Brain microvascular endothelial cell (primary cell): ENCODE measurements at places on chromosomes 4 and X.

GRCh38 chrX:46704767-46705386 lies 54.0 kb downstream of the SLC9A7 start:
- peak; percentile 24 for DNase-seq

- peak; percentile 68 for DNase-seq
Observed at GRCh38 chr4:112348488-112349158, 51.5 kb downstream of the ALPK1 start.

- DNase-seq: no peak
Observed at GRCh38 chrX:149124526-149125108, 380.5 kb downstream of the IDS start.

GRCh38 chrX:134572816-134573682 lies 85.2 kb downstream of the PLAC1 start:
- DNase-seq: no peak

- DNase-seq: no peak
Observed at GRCh38 chrX:17741123-17741511, 3.8 kb downstream of the SCML1 start.

- DNase-seq: no peak
Observed at GRCh38 chr4:3338321-3338838, 45.6 kb downstream of the RGS12 start.

GRCh38 chrX:68794461-68794860 lies 34.4 kb upstream of the EFNB1 start:
- no peak for DNase-seq

DNA sequence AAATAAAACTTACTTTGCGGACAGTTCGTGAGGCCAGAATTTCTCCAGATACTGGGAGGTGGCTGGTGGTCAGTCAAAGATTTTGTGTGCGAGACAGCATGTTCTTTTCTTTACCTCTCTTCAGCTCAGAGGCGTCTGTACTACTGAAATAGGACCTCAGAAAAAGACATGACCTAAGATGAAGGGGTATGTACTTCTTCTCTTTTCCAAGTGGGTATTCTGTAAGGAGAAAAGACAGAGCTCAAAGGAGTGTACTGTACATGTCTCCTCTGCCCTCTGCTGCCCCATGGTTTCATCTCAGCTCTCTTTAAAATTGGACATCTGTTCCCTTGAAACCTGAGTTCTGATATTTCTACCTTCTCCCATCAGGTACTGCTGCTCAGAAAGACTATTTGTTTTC lies 38.1 kb downstream of the SEPTIN11 start:
- no peak for DNase-seq

- no peak for DNase-seq
Observed at GRCh38 chr4:77047037-77047436, 28.8 kb downstream of the CCNI start.

DNA sequence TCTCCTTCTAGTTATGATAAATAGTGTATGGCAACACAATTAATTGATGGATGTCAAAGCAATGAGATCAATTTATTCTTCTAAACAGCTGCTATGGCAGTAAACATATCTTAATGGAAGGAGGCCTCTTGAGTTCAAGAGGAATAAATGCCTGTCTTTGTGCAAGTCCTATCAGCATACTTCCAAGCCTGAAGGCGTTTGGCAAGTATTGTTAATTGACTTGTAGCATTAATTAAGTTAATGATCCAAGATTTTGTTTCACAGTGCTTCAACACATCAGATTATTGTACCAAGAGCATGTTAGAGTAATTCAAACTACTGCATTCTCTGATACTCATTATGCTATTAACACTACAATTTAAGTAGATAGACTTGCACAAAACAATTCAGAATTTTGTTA lies 144.8 kb downstream of the FAT4 start:
- DNase-seq: no peak

DNA sequence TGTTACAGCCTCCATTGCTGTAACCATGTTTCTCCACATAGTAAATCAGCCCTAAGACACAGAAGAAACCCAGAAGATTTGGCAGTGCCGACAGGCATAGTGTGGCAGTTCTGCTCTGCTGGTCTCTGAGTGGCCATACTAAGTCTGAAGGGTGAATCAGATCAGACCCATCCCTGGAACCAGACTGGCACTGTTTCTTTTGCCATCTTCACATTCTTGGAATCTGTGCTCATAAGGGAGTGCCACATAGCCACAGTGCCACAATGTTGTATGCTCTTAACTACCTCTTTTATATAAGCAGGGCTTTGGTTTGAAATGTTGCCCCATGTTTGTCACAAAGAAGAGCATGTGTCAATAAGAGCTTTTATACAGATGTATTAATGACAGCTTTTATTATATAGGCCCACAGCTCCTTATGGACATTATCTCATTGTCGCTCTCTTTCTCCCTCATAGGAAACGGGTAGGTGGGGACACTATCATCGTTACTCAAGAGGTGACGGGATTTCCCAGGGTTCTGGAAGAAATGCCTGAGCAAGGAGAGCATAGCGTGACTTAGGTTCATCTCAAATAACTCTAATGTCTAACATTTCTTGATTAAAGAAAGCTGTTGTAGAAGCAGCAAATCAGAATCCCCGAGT lies 128.2 kb downstream of the CBR4 start:
- DNase-seq: no peak

DNA sequence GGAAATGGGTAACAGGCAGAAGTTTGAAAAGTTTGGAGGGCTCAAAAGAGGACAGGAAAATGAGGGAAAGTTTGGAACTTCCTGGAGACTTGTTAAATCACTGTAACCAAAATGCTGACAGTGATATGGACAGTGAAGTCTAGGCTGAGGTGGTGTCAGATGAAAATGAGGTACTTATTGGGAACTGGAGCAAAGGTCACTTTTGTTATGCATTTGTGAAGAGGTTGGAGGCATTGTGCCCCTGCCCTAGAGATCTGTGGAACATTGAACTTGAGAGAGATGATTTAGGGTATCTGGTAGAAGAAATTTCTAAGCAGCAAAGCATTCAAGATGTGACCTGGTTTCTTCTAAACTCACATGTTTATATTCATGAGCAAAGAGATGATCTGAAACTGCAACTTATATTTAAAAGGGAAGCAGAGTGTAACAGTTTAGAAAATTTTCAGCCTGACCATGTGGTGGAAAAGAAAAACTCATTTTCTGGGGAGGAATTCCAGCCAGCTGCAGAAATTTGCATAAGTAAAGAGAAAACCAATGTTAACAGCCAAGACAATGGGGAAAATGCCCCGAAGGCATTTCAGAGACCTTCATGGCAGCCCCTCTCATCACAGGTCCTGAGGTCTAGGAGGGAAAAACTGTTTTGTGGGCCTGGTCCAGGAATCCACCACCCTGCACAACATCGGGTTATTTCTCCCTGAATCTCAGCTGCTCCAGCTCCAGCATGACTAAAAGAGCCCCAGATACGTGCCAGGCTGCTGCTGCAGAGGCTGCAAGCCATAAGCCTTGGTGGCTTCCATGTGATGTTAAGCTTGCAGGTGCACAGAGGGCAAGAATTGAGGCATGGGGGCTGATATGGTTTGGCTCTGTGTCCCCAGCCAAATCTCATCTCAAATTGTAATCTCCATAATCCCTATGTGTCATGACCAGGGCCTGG lies 632.5 kb upstream of the GNPDA2 start:
- no peak for DNase-seq

DNA sequence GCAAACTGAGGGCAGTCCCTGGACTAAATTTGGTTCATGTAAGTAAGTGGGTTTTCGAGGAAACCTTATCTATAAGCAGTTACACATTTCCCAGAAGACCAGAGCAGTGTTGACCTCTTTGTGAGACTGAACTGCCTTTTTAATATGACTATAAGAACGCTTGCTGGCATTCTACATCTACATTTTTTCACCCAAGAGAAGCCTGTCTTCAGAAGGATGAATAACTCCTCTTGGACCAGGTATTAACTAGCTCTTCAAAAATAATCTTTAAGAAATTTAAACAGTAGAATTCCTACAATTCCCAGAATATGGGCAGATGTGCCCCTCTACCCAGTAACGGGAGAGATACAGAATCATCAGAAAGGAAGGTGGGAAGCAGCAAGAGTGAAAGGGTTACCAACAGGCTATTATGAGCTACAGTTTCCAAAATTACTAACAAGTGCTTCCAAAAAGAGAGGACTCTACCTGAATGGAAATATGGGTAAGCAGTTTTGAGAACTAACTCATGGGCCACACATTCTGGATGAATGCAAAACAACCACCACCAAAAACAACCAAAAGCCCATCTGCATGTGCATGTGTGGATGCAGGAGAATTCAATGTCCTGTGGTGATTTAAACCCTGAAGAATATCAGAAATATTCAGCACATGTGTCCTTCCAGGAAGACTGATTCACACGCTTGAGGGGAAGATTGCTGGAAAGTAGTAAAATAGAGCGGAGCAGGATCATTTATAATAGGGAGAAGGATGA lies 17.4 kb downstream of the BBS12 start:
- DNase-seq: no peak

GRCh38 chrX:149495573-149496071 lies 9.5 kb downstream of the IDS start:
- DNase-seq: peak; percentile 77

- DNase-seq: no peak
Observed at GRCh38 chr4:2259036-2259540, 2.8 kb downstream of the MXD4 start.

GRCh38 chr4:242121-242848 lies 63.0 kb downstream of the ZNF732 start:
- peak; percentile 46 for DNase-seq

- DNase-seq: no peak
Observed at GRCh38 chr4:146247356-146247755, 33.0 kb downstream of the REELD1 start.

DNA sequence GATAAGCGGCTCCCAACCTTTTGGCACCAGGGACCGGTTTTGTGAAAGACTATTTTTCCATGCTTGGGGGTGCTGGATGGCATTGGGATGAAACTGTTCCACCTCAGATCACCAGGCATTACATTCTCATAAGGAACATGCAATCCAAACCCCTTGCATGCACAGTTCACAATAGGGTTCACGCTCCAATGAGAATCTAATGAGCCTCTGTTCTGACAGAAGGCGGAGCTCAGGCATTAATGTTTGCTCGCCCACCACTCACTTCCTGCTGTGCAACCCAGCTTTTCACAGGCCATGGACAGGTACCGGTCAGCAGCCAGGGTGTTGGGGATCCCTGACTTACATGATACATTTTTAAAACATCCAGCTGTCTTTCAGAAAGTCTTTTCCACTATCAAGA lies 187.3 kb downstream of the SLC39A8 start:
- DNase-seq: no peak

DNA sequence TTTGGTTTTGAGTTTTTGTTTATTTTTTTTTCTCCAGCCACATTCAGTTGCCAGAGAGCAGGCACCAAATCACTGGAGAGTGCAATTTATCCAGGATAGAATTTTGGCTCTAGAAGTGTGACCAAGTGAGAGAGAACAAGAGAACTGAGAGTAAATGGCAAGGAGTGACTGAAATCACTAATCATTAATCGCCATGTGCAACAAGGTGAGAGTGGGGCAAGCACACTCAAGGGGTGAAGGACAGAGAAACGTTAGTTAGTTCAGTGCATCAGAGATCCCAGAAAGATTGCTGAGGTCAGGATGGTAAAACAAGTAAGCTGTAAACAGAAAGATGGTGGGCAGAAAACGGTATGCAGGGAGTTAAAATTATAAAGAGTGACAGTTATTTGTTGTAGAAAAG lies 17.8 kb upstream of the ASIC5 start:
- no peak for DNase-seq

GRCh38 chrX:154436374-154436982 lies 476 bp upstream of the GDI1 start:
- no peak for DNase-seq

DNA sequence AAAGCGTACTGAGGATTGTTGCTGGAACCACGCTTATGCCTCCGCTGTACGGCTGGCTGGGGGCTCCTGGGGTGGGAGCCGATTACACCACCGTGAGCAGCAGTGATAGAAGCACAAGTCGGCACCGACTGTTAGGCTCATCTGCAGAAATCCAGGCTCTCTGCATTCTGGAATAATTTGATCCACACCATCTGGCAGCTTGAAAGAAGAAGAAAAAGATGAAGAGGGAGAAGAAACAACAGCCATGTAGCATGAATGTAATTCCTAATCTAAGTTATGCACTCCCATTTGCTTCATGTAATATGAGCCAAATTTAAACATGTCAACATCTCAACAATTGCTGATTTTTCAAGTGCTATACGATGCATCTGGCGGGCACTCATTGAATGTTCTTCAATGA lies 84.6 kb upstream of the DHX15 start:
- DNase-seq: no peak

GRCh38 chrX:43655151-43656004 lies 721 bp upstream of the MAOA start:
- peak; percentile 47 for DNase-seq

DNA sequence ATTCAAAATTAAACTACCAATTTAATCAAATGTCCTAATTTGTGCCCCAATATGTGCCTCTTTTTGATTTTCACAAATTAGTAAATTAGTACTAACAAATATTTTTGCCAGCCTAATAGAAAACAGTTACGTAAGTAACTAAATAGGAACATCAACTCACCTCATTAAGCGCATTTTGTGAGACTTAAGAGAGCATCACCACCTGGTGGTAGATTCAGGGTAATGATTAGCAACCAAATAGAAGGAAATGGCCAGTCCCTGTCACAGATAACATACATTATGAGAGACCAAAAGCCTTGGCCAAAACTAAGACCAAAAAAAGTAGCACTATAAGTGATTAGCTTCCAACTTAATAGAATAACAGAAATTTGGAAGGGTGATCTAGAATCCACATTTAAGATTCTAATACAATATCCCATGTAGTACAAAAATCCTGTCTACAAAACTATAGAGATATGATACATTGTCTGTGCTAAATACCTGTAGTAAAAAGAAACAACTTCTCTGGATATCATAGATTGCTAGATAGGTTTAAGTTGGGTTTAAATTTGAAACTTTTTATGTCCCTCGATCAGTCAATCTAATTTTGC lies 46.7 kb downstream of the C4orf46 start:
- no peak for DNase-seq

DNA sequence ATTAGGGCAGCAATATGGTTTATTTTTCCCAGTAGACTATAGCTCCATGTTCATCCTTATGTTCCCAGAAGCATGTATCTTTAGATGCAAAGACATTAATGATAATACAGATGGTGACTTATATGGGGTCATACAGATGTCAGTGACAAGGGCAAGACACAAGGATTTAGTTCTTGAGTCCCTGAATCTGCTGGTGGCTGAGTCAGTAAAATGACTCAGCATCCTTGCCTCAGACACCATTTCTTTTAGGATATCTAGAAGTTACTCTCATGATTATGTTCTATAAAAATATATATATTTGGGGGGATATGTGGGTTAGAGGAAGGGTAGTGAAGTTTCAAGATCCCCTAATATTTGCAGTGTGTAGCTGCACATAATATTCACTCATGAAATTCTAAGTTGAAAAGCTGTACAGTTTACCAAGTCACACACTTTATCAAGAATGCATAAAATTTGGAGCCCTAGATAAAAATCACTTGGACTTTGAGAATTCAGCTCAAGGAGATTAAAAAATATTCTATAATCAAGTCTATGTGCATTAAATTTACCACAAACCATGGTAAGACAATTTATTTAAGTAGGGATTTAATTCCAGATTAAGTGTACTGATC lies 101.9 kb downstream of the LNX1 start:
- DNase-seq: peak; percentile 68

GRCh38 chr4:82491251-82491960 lies 61.0 kb downstream of the ENOPH1 start:
- no peak for DNase-seq
